ENCODE measurements at places on chromosomes 2 and 18.
A peak's percentile ranks its signal among the peaks of the same experiment; 100 is the strongest.

DNA sequence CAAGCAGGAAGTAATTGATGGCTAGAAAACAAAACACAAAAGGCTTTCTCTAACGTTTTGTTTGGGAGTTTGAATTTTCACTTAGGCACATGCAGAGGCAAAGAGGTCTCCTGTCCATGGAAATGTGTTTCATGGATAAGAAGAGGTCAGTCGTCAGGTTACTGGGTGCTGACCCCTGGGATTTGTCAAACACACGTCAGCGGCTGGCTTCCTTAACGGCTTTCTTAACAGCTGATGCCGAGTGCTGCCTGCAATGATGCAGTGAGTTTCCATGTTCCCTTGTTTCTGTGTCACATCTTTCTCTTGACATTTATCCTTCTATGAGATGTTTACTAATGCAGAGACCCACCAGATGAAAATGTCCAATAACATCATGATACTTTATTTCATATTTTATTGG is 31.7 kb downstream of the GPR39 start:
- no peak for DNase-seq

GRCh38 chr18:6052449-6052913 is 157.2 kb upstream of the TMEM200C start:
- no peak for DNase-seq

- DNase-seq: no peak
These were observed 37.8 kb upstream of the RBM44 start for GRCh38 chr2:237760506-237761502.

- peak; percentile 9 for DNase-seq
These were observed 14.1 kb upstream of the ZSWIM2 start for GRCh38 chr2:186862869-186863709.

GRCh38 chr2:86786001-86786536 is 4.6 kb downstream of the CD8A start:
- DNase-seq: no peak

DNA sequence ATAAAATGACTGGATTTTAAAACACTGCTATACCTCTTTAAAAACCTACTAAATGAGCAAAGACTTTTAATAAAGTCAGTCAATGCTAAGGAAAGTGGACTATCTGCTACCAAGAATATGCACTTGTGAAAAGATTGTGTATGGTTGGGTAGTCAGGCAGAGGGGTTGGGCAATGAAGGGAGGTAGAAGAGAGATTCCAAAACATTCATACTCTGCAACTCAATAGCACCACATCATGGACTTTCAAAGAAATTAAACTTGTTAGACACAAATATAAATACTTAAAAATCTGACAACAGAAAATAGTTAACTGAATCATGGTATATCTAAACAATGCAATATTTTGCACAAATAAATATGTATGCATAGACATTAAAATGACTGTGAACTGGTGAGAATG is 139.9 kb upstream of the MAPRE2 start:
- no peak for DNase-seq

- DNase-seq: no peak
These were observed 363.7 kb upstream of the CHAC2 start for GRCh38 chr2:53403792-53404413.

- DNase-seq: no peak
These were observed 338.9 kb upstream of the SETBP1 start for GRCh38 chr18:44341759-44342158.

DNA sequence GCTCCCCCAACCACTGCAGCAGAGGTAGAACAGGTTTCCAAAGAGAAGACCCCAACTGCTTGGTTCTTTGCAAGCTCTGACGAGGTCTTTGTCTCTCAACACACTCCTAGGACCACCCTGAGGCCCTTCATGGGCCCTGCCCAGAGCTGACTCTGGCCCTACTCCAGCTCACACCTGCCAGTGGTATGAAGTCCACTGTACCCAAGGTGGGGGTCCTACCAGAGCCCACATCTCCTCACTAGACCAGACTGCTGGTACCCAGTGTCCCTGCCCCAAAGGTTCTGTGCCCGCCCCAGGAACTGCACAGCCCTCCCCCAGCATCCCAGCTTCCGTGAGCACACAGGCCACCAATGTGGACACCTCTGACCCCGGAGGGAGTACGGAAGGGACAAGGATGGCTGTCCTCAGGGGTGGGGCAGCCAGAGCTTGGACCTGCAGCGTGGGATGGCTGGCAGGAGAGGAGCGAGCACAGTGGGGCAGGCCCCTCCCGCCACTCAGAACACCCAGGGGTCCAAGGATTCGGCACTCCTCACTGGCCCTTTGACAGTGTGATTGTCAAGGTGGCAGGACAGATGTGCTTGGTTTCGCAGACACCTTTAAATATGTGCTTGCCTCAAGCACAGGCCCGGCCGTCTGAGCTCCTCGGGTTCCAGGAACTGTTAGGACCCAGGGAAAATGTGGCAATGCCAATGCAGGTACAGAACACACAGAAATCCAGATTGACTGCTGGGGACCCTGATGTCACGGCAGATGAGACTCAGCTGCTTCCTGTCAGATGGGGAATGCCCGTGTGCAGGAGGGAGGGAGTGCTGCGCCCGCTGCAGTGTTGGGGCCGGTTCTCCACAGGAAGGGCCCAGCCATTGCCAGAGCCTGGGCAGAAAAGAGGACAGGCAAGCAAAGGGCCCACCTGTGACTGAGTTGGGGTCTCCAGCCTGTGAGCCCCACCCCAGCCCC is 51.2 kb downstream of the MTERF4 start:
- no peak for DNase-seq

GRCh38 chr2:44918095-44918775 is 23.3 kb upstream of the SIX3 start:
- no peak for DNase-seq

DNA sequence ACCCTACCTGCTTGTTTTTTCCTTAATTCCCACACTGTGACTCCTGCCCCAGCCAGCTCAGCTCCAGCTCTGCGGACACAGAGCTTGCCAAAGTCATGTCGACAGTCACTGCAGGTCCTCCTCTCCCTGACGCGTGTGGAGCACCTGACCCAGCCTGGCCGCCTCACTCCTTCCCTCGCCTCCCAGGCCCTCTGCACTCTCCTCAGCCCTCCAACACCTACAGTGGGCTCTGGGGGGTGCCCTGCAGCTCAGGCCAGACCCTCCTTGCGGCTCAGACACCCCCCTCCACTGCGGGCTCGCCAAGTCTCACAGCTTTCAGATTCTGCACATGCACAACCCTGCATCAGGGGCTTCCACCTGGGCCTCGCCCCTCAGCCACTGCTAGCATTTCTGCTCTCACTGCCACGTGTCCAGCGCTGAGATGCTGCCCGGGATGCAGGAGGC is 68.3 kb downstream of the NDUFA10 start:
- DNase-seq: no peak

DNA sequence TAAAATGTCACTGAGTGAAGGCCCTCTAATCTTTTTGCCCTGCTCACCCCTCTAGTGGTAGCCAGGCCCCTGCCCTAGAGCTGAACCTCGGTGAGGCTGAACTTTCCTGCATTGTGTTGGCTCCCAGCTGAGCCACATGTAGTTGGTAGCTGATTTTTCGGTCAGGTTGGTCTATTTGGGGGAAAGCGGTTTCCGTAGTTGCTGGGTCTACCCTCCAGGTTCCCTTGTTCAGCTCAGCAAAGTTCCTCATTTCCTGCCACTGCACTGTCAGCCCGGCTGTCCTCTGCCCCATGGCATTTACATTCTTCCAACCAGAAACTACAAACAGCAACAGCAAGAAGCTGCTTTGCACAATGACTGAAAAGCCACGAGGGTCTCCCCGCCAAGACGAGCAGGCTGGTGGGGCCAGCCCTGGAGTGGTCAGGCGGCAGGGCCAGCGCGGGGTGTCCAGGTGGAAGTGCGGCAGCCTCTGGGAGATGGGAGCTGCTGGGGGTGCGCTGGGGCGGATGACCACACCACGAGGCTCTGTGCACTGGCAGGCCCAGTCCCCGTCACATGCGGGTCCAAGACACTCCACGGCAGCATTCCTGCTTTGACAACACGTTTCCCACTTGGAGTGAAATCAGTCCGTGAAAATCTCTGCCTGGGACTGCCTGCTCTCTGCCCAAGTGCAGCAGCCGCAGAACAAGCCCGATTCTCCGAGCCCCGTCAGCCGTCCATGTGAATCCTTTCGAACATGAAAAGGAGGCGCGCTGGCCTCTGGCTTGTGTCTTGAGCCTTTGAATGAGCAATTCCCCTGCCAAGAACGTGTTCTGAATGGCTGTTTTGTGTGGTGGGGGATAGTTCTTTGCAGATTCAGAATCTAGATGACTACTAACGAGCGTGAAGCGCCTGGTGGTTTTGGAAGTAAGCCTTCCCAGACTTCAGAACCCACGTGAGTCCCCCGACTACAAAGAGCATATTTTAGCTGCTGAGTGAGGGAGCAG is 159.4 kb downstream of the ASB1 start:
- DNase-seq: no peak

GRCh38 chr2:124001696-124002430 is 23.2 kb upstream of the CNTNAP5 start:
- peak; percentile 71 for DNase-seq

- DNase-seq: no peak
These were observed 88.6 kb upstream of the HAAO start for GRCh38 chr2:42880738-42881690.
